ENCODE measurements at places on chromosomes 3 and 15. TPM values are rescaled to one million over a fixed set of nuclear protein-coding genes. Genes with fewer than 3 reads are reported as not detected.

- no peak for DNase-seq
Observed at GRCh38 chr3:182957676-182958266, 22.6 kb downstream of the DCUN1D1 start.

EPHA6 gene
- total RNA-seq, result 0.28 TPM

DNA sequence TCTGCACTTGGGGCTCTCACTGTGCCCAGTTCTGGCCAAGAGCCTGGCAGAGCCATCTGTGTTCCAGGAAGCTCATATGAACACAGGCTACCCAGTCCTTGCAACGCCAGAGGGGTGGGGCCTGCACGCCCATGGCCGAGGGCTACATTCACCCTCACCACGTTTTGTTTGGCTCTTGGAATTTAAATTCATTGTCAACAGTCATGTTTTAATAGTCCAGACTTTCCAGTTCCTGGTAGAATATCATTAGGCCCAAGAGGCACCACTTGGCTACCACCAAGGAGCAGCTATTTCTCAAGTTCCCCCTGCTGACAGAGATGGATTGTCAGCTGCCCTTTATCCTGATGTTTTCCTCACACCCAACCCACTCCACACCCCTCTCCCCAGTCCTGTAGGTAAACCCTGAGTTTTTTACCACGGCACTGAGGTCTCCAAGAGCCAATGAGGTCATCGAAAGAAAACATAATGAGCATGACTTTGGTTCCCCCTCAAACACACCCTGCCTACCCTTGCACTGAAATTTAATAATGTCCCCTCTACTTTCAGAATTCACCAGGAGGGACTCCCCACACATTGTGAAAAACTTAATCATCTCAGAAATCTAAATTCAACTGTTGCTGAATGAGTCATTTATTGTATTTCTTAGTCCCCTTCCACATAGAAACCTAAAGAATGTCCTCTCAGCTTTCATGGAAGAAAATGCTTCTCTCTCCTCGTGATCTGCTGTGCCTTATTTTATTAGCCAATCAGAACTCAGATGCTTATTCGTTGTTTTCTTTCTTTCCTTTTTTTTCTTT lies 125.1 kb downstream of the SHQ1 start:
- peak; percentile 57 for DNase-seq

DNA sequence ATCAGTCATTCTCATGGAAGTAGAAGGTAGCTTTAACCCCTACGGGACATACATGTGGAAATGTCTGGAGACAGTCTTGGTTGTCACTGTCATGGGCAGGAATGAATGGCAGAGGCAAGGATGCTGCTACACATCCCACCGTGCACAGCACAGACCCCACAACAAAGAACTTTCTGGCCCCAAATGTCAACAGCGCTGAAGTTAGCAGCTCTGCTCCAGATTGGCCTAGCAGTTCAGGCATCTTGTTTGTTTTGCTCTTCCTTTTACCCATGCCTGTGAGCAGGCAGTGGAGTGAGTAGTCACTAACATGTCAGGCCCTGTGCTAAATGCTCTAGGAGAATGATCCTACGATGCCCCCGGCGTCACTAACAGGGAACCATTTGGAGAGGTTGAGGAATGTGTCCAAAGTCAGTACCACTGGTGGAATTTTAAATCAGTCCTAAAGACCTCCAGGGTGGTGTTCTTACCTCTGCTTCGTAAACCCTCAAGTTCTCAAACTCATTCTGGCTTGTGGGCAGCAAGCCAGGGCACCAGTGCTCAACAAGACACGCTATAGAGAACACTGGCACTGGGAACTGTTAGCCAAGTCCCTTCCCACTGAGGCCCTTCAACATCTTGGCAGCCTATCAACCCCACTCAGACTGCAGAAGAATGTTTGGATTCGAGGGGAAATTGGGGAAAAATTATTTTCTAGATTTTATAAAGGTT lies 142.2 kb downstream of the FOXP1 start:
- no peak for DNase-seq

- no peak for DNase-seq
Observed at GRCh38 chr3:109440353-109440752, 103.0 kb upstream of the DPPA4 start.

DNA sequence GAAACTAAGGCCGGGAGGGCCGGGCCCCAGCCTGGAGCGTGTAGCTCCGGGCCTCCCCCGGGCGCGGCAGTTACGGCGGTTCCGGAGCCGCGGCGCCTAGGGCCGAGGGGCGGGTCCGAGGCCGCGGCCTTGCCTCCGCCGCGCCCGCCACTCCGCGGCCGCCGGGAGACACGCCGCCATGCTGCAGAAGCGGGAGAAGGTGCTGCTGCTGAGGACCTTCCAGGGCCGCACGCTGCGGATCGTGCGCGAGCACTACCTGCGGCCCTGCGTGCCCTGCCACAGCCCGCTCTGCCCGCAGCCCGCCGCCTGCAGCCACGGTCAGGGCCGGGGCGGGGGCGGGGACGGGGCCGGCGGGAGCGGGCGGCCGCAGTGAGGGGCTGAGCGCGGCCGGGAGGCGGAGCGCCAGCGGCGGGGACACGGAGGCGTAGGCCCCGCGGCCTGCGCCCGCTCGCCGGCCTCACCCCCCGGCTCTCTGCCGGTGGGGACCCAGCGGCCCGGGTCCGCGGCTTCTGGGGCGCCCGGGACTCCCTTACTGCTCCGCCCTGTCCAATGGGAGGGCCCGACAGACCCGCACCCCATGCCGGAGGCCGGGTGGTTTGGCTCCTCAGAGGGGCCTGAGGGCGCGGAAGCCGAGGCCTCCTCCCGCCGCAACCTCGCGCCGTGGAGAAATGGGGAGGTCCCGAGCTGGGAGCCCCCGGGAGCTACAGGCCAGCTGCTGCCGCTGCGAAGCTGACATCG lies at the start of gene DIS3L:
TSS of gene DIS3L (plus strand) at position 150 of the 738 bp plus-strand sequence. CDS start at position 179, 29 bp downstream.
- DNase-seq, result peak; percentile 53

All from endothelial cell of umbilical vein (primary cell).